ENCODE measurements at places on chromosomes 5 and 9. TPM values are rescaled to one million over a fixed set of nuclear protein-coding genes. Genes with fewer than 3 reads are reported as not detected.

GRCh38 chr5:148910686-148911361 is 84.4 kb downstream of the ADRB2 start:
- no peak for DNase-seq
- peaks cover 19% of the 10 kb centered on the region for H3K4me1 ChIP-seq
- no peaks in the 10 kb centered on the region for H3K27me3 ChIP-seq
- H3K36me3 ChIP-seq: no peaks in the 10 kb centered on the region
- H3K4me3 ChIP-seq: no peak overlapping the region
- H3K27ac ChIP-seq: no peak overlapping the region

GRCh38 chr5:15020736-15021135 is 149.2 kb upstream of the ANKH start:
- H3K4me3 ChIP-seq: no peak overlapping the region
- H3K4me1 ChIP-seq: no peaks in the 10 kb centered on the region
- DNase-seq: no peak

DNA sequence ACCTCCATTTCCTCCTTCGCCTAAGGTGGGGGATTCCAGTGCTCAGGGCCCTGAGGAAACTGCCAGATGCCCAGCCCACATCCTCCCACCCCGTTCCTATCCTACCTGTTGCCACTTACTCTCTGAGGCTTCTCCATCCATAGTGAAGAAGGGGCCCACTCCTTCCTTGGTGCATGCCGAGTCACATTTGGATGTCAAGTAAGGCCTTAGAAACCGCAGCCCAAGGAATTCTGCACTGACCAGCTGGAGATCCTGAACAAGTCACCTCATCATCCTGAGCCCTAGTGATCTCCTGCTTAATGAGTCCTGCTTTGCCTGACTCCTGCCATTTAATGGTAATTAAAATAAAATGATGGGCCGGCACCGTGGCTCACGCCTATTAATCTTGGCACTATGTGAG is 6.7 kb upstream of the TNIP1 start:
- H3K27me3 ChIP-seq: no peaks in the 10 kb centered on the region
- peaks cover 38% of the 10 kb centered on the region for H3K4me1 ChIP-seq
- no peak overlapping the region for H3K4me3 ChIP-seq
- DNase-seq: no peak
- no peak overlapping the region for H3K27ac ChIP-seq

GLT6D1 gene
- not detected for total RNA-seq
